ENCODE measurements at places on chromosomes 3 and 15.

GRCh38 chr3:82224661-82225060 lies 463.2 kb upstream of the GBE1 start:
- DNase-seq, result no peak

- DNase-seq, result peak; percentile 94
Measured at GRCh38 chr15:66630801-66631351, 65.1 kb upstream of the LCTL start.

- no peak for DNase-seq
Measured at GRCh38 chr3:27861046-27862036, 139.2 kb upstream of the EOMES start.

DNA sequence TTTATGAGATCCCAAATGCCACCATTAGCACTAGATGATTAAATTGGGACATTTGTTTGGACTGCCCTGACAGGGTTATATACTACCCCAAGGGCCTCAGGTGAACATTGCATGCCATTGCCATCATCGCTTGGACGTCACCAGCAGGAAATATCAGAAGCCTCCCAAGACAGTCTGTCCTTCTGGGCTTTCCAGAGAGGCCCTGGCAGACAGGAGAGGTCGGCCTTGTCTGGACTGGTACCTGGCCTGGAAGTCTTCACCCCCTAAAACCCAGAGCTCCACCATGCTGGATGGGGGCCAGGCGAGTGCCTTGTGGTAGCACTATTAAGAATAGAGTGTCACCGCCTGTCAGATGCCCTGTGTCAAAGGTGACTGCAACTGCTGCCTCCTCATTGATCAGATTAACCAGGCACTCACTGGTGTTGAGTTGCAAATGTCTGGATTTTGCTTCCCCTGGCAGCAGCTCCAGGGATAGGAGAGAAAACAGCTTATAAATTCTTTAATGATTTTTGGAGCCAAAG lies 324.1 kb upstream of the RASGRP1 start:
- DNase-seq, result no peak

- DNase-seq, result peak; percentile 93
Measured at GRCh38 chr3:100334488-100335351, at the start of gene NIT2. Gene NIT2, plus strand, starts transcription at chr3:100334757. Its CDS starts 35 bp downstream, at chr3:100334792.

- peak; percentile 56 for DNase-seq
Measured at GRCh38 chr3:194133661-194134230, 2.2 kb upstream of the HES1 start.

GRCh38 chr3:4818164-4818563 lies 161.1 kb upstream of the BHLHE40 start:
- no peak for DNase-seq

- DNase-seq, result peak; percentile 39
Measured at GRCh38 chr3:73255609-73256029, 194.2 kb downstream of the EBLN2 start.

DNA sequence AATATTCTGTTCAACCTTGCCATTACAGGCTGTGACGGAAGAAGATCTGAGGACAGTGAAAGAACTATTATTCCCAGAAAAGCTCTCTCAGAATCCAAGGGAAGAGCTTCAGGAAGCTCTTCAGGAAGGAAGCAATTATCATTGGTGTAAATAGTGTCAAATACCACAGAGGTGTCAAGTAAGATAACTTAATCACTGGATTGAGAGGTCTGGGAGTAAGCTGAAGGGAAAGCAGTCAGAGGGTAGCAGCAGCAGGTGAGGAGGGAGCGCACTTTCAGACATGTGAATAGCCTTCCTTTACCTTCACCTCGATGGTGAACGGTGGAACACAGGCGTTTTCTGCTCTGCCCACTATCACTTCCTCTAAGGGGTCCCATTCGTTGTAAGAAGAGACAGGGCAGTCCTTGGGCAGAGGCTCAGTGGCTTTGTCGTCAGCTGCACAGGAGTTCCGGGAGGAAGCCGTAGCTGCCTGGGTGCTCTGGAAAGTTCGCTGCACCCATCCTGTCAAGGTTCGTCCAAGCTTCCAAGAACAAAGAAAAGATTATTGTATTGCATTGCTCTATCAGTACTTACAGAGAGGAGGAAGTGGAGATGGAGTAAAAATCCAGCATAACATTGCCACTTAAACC lies 1.9 kb downstream of the GATM start:
- no peak for DNase-seq

- DNase-seq, result no peak
Measured at GRCh38 chr3:115415246-115415996, 207.9 kb upstream of the GAP43 start.

GRCh38 chr3:43162230-43163084 lies 56.6 kb upstream of the POMGNT2 start:
- DNase-seq, result peak; percentile 66

- DNase-seq, result no peak
Measured at GRCh38 chr3:24704496-24704895, 209.8 kb upstream of the THRB start.

DNA sequence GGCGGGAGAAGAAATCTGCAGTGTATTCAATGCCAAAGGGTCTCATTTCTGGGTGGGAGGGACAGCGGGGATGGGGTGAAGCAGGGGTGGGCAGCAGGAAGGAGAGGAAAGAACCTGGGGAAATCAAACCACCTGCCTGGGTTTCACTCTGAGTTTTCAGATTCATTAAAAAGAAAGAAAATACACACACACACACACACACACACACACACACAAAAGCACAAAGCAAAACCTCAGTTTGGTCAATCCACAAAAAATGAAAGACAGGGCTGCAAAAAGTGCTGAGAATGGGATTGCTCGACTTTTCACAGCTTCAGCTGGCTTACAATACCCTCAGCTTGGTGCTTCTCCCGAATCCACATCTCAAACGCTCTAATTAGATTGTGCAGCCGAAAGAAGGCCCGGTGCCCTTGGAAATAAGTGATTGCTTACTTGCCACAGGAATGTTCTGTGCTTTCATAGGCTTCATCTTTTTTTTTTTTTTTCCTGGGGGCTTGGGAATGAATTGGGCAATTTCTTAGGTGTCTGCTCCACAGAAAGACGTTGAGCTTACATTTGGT lies 370.5 kb downstream of the RORA start:
- no peak for DNase-seq

DNA sequence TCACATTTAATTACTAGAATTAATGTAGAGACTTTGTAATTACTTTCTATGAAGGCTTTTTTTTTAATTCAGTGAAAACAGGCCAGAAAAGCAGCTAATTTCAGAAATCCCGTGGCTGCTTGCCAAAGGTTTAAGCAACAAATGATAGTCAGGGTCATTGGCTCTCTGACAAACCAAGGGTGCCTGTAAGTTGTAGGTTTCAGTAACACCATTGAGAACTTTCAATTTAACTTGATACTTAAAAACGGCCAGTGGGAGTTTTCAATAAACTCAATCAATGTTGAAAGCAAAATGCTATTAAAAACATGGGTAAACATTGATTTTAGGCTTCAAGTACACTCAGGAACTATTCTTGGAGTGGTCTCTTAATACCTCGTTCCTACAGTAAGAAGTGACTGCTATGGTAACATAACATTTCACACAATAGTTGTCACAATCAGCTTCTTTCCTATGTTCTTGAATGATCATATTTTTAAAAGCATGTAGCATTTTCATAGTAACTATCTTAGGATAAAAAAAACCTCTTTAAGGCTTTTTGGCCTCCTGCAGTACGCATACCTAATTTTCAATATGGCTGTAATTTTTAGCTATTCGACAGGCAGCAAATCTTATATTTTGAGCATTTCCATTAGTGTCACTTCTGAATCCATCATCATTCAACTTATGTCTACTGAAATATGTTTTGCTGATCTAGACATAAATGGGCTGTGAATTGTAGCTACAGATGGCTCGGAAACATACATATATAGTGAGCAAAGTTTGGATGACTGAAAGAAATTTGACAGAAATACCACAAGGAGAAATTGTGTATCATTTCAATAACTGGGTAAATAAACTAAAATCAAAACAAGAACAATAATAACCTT lies 592.1 kb upstream of the GBE1 start:
- DNase-seq, result no peak

DNA sequence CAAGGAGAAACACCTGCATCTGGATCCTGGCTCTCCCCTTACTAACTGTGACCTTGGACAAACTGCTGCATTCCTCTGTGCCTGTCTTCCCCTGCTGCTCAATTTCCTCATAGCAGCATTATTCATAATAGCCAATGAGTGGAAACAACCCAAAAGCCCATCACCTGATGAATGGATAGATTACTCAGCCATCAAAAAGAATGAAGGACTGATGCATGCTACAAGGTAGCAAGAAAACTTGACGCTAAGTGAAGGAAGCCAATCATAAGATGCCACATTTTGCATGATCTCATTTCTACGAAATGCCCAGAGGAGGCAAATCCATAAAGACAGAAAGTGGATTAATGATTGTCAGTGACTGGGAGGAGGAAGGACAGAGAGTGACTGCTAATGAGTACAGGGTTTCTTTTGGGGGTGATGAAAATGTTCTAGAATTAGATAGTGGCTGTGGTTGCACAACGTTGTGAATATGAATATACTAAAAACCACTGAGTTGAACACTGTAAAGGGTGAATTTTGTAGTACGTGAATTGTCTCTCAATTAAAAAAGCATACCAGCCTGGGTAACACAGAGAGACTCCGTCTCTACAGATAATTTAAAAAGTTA lies 11.2 kb downstream of the IGDCC4 start:
- DNase-seq, result peak; percentile 21

DNA sequence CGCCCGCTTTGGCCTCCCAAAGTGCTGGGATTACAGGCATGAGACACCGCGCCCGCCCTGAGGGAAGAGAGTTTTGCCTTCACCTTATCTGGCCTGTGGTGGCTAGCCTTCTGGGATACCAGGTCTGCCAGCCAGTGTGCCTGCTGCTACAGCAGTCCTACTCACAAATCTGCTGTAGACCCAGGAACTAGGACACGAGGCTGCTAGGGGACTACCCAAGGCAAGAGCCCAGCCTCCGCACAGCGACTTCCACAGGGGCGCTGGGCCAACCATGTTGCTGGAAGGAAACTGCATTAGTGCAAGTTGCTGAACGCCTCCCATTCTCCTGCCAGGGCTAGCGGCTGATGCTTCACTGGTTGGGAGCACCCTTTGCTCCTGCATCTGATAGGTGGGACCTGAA lies 53.7 kb downstream of the DHX30 start:
- DNase-seq, result no peak

DNA sequence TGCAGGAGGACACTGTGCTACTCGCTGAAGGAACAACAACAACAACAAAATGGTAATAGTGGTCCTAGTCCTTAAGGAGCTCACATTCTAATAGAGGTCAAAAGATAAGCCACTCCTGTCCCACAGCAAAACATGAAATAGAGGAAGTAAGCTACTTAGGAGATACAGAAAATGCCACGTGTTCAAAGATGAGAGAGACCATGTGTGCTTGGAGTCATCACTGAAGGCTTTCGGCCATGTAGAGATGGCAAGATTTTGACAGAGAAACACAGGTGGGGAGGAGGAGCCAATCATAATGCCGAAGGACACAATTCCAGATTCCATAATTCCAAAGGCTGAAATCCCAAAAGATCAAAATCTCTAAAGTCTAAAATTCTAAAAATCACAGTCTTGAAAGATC lies 24.8 kb upstream of the RIOX2 start:
- peak; percentile 21 for DNase-seq

DNA sequence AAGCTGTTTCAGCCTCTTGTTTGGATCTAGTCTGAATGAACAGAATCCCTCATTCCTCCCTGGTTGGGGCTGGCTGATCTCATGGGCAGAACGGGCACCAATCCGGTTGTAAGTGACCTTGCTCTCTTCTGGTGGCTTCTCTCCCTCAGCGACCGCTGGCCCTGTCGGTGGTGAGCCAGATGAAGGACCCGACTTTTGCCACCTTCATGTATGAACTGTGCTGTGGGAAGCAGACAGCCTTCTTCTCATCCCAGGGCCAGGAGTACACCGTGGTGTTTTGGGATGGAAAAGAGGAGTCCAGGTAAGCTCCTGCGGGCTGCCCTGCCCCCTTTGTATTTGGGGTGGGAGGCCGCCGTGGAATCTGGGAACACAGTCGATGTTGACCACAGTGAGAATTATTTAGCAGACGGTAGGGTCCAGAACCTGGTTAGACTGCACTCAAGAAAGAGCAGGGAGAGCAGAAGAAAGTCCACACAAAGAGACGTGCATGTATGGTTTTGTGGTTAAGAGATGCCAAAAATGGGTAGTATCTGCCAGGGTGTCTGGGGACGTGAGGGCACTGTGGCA lies 138.8 kb downstream of the LRRK1 start:
- DNase-seq, result no peak

DNA sequence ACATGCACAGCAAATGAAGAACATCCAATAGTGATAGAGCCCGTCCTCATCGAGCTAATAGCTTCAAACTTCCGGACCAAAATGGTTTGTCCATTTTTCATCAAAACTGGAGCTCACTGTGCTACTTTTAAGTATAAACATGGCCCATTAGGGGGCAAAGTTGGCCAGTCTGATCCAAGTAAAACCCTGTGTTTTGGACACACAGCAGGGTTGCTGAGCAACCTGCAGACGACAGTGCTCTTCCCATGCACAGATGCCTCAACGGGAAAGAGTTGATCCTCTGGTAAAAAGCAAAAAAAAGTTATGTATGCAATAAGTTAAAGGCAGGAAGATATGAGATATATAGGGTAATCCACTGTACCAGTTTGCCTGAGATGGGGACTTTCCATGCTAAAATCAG lies 244.0 kb upstream of the THBS1 start:
- DNase-seq, result no peak

All from hematopoietic multipotent progenitor cell treated with erythropoietin and hydrocortisone succinate and interleukin-3 and kit ligand, for 4 days (in vitro differentiated cells).